Activated T-cell treated with anti-CD3 and anti-CD28 coated beads, Interleukin-2, amount 50 U/mL, for 4 hours (primary cell): ENCODE measurements at places on chromosomes 3 and 15.

DNA sequence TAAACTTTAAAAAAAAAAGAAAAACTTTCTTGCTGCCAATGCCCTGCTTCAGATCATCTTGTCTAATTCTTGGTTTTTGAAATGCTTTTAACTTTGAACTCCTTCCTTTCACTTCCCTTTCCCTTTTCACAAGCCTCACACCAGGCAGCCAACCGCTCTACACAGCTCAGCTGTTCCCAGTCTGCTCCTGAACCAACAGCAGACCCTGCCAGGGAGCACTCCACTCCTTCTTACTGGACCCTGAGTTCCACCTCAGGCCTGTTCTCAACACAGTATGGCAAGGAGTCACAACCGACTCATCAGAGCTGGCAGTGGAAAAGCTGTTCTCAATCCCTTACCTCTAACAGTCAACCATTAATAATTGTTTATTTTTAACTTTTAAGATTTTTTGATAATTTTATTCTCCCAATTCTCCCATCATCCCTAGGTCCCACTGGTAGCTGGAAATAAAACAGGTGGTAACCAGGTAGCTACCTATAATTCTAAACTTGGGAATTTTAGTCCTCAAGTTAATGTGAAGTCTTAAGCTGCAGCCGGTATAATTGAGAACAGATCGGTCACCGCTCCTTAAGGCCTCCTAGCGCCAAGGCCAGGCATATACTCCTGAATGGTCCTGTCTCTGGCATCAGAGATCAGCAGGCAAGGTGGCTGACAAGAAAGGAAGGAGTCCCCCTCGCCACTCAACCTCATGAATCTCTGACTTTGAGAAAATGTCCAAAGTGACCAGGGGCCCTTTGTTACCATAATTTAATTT is 43.9 kb downstream of the BOC start:
- no peak for DNase-seq

DNA sequence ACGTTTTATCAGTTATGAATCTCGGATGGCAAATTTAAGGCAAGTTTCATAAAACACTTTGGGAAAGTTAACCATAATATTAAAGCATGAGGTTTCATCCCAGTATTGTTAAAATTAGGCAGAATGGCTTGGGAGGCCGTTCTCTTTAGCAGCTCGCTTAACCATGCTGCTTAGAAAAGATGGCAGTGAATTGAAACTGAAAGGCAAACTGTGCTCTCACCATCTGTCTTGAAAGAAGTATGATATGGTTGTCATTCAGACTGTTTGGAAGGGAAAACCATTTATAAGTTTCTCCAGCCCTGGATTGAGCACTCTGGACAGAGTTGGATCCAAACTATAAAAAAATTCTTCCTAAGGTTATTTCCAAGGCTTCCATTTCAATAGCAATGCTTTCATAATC is 332.3 kb upstream of the SUCLG2 start:
- no peak for DNase-seq

DNA sequence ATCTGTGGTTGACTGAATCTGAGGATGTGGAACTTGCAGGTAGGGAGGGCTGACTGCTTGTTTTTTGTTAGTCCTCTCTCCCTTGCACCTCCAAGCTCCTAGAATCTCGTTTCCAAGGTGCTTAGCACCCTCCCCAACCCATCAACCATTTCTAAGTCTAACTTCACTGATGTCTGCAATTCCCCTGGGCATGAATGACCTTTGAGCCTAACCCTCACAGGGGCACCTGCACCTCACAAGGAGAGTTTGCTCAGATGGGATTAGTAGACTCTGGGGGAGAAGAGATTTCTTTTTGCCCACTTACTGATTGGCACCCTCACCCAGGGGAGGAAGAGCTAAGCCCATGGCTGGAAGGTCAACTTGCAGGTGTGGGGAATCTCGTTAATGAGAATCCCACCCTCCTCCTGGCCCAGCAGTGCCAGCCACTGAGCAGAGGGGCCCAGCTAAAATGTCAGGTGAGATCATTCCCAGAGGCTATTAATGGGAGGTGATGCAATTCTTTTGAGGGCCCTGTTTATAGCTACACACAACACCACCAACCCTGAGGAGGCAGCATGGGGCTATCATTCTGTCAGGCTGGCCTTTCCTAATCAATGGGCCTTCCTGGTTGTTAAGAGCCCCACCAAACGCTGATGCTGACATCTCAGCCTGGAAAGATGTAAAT is 81.6 kb upstream of the HERC1 start:
- no peak for DNase-seq

GRCh38 chr3:195139876-195140240 is 131.1 kb downstream of the XXYLT1 start:
- DNase-seq: no peak

DNA sequence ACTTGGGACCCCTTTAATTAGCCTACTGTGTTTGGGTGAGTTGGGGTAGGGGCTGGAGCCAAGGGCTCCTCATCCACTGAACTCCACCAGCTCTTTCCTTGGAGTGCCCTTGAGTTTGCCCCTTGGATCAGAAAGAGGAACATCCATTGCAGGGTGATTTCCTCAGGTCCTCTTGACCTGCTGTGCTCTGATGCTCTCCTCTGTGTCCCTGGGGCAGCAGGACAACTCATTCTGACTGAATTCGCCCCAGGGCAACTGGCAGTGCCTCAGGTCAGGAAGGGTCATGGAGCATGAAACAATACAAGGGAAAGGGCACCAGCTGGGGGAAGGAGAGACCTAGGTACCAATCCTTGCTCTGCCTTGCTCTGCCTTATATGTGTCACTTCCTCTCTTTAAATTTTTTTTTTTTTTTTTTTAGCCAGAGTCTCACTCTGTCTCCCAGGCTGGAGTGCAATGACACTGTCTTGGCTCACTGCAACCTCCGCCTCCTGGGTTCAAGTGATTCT is 47.8 kb downstream of the BSN start:
- DNase-seq: no peak

DNA sequence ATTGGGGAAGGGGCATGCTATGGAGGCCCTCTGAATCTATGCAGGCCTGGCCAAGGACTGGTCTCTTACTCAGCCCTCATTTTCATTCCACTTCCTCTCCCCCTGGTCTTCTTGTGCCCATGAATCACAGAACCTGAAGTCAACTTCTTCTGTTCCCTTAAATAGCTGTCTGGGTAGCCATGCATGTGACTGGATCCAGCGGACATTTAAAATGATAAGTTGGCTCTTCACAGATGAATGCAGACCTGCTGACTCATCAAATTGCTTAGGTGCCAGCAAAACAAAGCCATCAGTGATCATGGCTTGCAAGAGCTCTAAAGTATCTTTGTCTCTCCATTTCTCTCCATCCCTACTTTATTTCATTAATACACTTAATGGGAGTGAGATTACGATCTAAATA is 90.1 kb upstream of the CADPS start:
- DNase-seq: no peak

GRCh38 chr3:12049675-12050074 is 45.5 kb downstream of the SYN2 start:
- no peak for DNase-seq

- DNase-seq: no peak
Measured at GRCh38 chr3:49750056-49750455, 26.3 kb upstream of the GMPPB start.

DNA sequence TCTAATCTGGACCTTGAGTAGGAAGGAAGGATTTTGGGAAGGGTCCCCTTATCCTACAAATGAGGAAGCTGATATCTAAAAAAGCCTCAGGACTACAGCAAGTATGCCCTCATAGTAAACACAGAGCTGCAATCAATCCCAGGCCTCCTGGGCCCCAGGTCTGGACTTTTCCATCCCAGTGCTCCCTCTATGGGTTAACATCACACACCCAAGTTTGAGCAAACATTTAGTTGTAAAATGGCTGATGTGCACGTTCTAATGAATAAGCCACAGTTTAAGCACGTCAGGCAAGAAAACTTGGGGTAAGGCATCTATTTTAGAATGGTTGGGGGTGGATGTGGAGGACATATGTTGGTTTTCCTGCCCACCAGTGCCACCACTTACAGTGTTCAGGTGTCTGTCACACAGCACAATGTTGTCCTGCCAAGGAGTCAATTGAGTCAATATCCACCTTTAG is 44.3 kb upstream of the UBE2E1 start:
- no peak for DNase-seq

- no peak for DNase-seq
Measured at GRCh38 chr3:86978111-86978551, 12.8 kb downstream of the VGLL3 start.

DNA sequence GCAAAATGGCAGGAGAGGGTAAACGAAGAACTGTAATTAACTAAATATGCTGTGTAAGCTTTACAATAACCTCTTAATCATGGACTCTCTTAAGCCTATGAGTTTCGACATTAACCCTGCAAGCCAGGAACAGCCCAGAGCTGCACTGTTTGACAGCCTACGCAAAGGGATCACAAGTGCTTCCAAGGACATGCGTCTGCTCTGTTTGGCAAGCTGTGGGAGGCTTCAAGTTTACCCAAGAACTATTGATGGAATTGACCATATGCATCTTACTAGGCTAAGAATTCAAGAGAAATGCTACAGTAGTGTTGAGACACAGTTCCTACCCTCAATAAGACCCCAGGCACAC is 66.0 kb downstream of the PDZRN3 start:
- DNase-seq: no peak

DNA sequence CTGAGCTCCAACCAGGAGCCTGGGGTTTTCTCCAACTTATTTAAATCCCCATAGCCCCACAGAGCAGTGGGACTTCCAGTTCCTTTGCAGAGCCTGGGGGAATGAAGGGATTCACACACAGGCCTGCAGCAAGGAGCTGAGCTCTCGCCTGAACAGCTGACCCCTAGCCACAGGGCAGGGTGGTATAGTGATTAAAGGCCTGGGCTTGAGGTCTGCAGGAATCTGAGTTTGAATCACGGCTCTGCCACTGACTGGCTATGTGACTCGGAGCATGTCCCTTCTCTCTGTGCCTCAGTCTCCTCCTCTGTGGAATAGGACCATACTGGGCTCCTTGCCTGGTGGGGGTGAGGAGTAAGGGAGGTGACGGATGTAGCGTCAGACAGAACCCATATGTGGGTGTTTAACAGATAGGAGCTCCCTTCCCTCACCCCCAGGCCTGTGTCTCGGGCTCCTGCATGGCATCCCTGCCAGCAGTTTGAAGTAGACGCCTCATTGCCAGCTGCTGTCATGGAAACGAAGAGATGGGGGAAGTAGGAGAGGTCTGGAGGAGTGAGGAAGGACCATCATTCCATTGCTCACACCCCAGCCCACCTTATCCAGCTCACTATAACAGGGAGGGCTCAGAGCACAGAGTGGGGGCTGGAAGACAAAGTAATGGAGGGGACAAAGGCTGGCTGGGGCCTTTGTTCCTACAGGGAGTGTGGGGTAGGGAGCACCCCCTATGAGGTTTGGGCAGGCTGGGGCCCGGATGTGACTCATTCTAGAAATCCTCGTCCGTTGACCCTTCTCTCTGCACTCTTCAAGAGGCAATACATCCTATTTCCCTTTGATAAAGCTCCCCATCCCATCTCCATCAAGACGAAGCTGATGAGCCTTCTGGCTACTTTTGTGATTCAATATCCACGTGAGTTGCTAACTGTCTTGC is 14.8 kb downstream of the HRH1 start:
- no peak for DNase-seq

DNA sequence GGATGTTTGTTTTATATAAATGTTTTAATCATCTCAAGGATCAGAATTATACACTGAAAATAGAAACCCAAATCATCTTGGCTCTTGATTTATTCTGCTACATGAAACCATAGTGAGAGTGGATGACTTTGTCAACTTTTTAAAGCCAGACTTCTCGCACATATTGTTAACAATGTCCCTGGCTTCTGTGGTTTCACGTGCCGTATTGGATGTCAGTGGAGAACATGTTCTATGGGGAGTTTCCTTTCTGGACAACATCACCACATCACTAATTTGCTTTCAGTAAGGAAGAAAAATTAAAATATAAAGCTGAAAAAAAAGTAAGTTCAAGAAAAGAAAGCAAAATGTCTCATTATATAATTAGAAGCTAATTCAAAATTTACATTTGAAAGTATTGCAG is 297.1 kb upstream of the MME start:
- DNase-seq: no peak

GRCh38 chr3:129005526-129006303 is 4.6 kb downstream of the EFCC1 start:
- DNase-seq: no peak

DNA sequence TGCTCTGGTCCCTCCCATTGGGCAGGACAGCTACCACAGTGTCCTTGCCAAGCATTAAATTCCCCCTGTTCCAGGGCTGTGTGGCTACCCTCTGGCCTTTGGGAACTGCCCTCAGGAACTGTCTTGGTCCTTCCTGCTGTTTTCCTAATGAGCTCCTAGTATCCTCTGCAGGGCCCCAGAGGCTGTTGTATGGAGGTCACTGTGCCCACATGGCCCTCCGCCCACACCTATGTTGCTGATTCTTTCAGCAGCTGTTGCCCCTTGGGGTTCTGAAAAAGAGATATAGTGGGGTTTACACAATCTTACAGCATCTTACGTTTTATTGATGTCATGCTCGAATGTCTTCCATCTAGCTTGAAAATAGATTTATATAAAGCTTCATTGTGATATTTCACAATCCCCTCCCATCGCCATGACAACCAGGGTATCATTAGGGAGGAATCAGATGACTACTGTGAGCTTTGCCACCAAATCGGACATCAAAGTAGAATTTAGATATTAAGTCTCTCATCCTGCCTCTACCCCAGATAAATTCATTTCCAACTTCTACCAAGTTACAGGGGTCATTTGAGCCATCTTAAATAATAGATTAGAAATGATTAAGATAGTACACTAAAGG is 97.1 kb upstream of the NR2E3 start:
- DNase-seq: no peak

GRCh38 chr15:74620636-74621545 is 5.3 kb downstream of the CLK3 start:
- peak; percentile 65 for DNase-seq

DNA sequence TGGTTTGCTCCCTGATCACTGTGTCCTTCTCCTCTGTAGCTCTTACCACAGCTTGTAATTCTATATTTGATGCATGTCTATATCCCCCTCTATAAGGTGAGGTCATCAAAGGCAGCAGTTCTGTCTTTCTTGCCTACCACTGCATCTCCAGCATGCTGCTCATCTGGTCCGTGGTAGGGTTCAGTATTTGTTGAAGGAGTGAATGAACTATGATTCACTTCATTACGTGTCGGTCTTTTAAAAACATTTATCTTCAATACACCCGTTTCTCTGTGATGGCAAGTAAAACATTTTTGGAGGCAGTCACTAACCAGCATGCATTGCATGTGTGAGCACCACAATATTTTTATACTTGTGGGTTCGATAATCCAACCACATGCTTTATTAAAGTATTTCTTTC is 27.6 kb downstream of the CHST14 start:
- no peak for DNase-seq

- no peak for DNase-seq
Measured at GRCh38 chr15:66290518-66290917, 2.9 kb upstream of the DIS3L start.

GRCh38 chr3:38146504-38146903 is 8.0 kb downstream of the MYD88 start:
- DNase-seq: no peak

DNA sequence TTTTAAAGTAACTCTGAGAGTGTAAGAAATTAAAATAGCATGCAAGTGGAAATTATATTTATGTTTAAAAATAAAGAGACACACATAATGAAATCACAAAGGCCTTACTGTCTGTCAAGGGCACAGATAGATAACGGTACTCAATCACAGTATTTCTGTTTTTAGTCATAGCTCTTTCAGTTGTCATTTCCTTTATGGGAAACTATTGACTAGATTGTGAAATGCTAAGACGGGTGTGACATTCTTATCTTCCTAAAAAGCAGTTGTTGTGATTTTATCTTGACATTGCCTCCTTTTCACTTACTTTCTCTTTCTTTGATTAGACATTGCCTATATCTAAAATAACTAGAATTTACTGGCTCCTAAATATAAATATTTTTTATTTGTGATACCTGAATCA is 100.1 kb upstream of the PLSCR5 start:
- DNase-seq: no peak
